ENCODE measurements at places on chromosomes 12 and 14.

- peak; percentile 24 for DNase-seq
Observed at GRCh38 chr12:63955831-63956666, 111.5 kb downstream of the SRGAP1 start.

- DNase-seq = no peak
Observed at GRCh38 chr14:60756847-60757246, 22.3 kb downstream of the MNAT1 start.

DNA sequence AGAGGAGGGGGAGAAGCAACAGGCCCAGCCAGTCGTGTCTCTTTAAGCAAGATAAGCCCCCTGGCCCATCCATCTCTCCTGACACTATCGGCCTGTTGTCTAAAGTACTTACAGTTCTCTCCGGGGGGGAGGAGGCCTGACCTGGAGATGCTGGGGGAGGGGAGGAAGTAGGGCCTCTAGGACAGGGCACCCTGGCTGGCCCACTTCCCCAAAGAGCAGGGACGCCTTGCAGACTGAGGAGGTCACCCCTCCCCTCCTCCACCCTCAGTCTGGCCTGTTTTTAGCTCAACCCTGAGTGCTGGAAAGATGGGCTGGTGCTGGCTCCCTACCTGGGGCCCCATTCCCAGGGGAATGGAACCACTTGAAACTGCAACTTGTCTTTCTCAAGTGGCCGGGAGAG, 70.3 kb downstream of the TBX5 start:
- DNase-seq = no peak

GRCh38 chr14:90275458-90275814, 19.1 kb downstream of the PSMC1 start:
- no peak for DNase-seq

- DNase-seq = no peak
Observed at GRCh38 chr12:56122637-56123036, 4.6 kb downstream of the ZC3H10 start.

DNA sequence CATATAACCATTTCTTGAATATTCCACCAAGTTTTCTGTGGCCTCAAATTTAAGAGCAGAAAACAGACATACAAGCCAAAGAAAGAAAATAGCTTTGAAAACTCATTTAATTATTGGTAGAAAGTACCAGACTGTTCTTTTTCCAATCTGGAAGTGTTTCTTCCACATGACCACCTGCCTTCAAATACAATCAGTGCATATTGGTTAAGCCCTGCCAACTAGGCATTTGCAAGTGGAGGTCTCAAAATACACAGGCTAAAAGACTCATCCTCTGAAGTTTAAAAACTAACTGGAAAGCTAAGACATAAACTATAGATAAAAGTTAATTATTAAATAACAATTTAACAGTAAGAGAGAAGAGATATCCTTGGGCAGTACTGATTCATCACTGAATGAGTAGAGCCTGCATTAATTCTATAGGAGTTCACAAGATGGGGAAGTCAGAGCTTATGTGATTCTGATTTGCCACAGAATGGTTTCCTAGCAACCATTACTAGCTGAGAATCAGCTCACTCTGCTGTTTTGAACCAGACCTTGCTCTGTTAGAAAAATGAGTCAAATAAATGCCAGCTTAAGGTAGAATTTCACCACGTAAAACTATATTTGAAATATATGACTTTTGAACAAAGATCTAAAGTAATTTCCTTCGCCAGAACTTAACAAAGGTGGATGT, 433.8 kb downstream of the FUT8 start:
- DNase-seq = no peak

DNA sequence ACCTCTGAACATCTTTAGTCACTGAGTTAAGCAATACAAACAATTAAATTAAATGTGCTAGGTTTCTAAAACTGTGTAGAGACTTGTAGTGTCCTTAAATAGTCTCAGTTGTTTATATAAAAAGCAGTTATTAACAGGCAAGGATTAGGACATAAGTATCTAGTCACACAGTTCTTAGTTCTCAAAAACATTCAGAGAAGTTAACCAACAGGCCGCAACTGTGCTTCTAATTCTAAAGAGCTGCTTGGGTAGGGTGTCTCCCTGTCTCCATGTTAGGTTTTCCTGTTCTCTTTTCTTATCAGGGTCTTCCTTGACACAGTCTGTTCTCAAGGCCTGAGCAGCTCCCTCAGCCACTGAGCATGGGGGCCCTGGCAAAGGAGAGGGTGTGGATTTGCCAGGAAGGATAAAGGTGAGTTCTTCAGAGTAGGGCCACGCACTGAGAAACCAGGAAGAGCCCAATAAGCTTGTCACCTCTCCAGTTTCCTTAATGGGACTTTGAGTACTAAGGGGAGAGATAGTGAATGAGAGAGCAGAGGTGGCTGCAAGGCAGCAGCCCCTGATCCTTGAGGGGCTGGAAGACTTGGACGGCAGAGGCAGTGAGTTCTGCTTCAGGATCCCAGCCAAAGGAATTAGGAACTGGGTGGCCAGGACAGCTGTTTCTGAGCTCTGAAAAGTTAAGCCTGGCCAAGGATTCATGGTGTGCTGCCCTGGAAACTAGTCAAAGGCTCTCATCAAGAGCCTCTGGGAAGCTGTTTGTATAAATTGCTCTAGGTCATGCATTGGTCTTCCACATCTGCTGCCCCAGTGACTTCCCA, 177.3 kb downstream of the MYRFL start:
- DNase-seq = no peak
